Astrocyte (in vitro differentiated cells and primary cell): ENCODE measurements at places on chromosomes 5 and 9.

- no peak for DNase-seq
Observed at GRCh38 chr5:149421834-149422233, 42.7 kb upstream of the IL17B start.

- DNase-seq = no peak
Observed at GRCh38 chr5:78373231-78373630, 12.8 kb downstream of the SCAMP1 start.

DNA sequence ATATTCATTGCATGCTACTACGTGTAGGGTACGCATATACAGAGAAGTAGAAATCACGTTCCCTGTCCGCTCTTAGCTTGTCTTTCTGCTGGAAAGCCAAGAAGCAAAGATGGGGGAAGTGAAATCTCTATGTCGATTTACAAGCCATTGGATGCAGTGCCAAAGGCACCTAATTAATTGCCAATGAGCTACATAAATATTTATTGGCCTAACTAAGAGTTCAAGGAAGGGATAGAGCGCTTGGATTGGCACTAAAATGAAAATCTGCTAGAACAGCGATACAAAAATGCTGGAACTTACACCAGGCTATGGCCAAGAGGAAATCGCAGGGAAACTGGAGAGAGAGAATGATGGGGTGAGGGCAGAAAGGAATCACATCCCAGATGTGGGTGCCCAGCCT is 10.8 kb downstream of the SMIM23 start:
- no peak for DNase-seq

- no peak for DNase-seq
Observed at GRCh38 chr5:16834029-16834428, 102.1 kb downstream of the MYO10 start.

GRCh38 chr5:95839658-95840057 is 17.1 kb upstream of the GLRX start:
- no peak for DNase-seq

- no peak for DNase-seq
Observed at GRCh38 chr9:124684169-124684568, 86.9 kb downstream of the NR6A1 start.

DNA sequence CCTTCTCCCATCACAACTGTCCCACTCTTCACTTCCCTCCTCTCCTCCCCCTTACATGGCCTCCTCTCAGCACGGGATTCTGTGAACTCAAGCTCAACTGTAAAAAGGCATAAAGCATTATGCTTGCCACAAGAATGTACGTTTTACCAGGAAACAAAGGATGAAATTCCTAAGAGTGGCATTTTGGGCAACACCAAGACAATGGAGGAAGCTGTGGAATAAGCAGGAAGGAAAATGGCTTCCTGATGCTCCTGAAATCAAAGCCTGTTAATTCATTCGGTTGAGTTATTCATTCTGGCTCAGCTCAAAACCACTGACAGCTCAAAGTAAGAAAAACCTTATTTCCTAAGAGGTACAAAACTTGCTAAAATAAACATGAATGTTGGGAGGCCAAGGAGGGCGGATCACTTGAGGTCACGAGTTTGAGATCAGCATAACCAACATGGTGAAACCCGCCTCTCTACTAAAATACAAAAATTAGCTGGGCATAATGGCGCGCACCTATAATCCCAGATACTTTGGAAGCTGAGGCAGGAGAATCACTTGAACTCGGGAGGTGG is 40.8 kb upstream of the DMRT1 start:
- no peak for DNase-seq

- DNase-seq = peak; percentile 67
Observed at GRCh38 chr5:78405829-78406750, 45.7 kb downstream of the SCAMP1 start.

DNA sequence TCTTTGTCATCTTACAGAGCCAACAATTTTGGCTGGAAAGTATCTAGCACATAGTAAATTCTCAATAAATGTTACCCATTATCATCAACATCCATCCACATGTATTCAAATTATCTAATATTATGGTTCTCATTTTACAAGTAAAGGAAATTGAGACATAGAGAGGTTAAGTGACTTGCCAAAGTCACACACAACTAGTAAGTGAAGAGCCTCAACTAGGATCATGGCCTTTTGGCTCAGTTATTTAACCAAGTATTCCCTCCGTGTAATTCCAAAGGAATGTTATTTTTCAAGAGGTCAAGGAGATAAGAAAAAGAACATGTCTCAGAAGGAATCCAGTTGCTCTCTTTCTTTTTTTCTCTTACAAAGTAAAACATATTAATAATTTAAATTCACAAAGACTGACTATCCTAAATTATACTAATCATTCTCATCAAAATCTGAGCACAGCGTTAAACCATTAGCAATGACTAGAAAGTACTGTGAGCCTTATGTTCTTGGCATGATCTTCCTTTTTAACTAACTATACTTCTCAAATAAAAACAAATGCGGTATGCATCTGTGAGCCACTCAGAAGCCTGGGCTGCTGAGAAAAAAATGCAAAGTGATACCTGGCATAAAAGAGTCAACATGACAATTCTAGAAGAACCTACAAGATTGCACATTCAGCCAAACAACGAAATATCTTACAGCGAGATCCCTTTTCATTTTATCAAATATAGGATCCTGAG is 350.9 kb downstream of the GLIS3 start:
- peak; percentile 87 for DNase-seq

DNA sequence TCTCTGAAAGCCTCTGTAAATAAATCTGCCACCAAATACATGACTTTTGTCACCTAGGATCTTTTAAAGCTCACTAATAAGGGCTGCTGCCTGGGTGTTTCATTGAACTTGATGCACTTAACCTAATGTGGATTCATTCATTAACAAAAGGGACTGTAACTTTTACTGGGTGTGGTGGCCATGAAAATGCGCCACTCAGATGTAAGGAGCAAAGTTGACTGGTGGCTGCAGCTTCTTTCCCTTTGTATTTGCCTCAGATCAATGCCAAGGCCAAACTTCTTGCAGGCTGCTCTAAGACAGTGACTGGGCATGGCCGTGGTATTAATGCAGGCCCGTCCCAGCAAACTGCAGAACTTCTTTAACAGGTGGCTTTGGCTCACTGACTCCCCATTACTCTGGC is 22.9 kb downstream of the FAM240B start:
- no peak for DNase-seq

GRCh38 chr5:24141046-24141445 is 503.7 kb downstream of the CDH10 start:
- DNase-seq = no peak

DNA sequence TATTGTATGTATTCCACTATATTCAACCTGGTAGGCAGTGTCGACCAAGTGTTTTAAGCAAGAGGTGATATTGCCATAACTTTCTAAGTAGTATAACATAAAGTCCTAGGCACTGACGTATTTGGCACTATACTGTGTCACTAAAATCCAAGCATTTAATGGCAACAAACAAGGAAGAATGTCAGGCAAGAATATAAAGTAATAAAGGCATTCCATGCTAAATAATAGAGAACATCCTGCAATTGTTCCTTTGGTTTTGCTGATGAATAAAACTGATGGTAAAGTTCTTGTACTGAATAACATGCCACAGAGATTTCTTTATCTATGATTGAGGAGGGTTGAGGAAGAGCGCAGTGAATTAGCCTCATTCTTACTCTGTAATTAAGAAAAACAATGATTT is 256.9 kb downstream of the HINT1 start:
- no peak for DNase-seq

- no peak for DNase-seq
Observed at GRCh38 chr9:17970277-17970676, 391.4 kb downstream of the SH3GL2 start.

GRCh38 chr5:179817890-179818745 is 2.6 kb upstream of the SQSTM1 start:
- DNase-seq = no peak

DNA sequence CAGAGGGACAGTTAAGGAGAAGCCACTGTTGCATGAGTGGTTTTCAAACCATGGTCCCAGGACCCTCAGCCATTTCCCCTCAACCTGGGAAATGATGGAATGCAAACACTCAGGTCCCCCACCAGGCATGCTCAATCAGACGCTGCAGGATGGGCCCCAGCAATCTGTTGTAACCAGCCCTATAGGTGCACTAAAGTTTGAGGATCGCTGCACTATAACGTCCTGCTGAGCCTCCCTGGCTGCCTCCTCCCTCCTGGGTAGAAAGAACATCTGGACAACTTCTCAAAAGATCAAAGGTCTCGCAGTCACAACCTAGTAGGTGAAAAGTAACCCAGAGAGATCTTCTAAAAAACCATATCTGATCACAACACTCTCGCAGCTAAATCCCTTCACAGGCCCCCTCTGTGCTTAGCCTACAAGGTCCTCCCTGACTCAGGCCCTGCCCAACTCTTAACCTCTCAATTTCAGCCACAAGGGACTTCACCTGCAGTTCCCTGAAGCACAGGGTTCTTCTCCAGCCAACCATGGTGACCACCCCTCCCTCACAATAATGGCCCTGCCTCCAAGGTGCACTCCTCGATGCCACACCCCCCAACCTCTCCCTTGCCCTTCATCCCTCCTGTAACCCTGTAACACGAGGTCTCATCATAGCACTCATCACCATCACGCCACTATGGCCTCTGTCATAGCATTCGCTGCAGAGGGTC is 3.5 kb downstream of the SHB start:
- DNase-seq = no peak

DNA sequence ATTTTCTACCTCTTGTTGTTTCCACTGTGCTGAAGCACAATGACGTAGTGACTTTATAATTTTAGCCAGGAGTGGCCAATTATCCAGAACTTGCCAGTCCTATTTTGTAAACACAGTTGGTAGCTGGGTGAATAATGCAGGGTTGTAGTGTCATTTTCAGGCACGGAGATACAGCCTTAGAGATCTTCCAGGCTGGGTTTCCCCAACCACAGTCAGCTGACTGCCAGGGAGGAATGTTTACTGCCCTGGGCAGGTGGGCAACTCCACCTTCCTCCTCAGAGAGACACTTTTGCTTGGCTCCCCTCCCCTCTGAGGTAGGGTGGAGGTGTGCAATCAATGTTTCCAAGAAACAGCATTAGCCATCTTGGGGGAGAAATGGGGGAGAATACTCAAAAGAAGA is 228.1 kb upstream of the NR4A3 start:
- no peak for DNase-seq

GRCh38 chr9:25472085-25472607 is 206.1 kb downstream of the TUSC1 start:
- DNase-seq = no peak

- no peak for DNase-seq
Observed at GRCh38 chr9:124222918-124223720, 34.6 kb upstream of the NEK6 start.

DNA sequence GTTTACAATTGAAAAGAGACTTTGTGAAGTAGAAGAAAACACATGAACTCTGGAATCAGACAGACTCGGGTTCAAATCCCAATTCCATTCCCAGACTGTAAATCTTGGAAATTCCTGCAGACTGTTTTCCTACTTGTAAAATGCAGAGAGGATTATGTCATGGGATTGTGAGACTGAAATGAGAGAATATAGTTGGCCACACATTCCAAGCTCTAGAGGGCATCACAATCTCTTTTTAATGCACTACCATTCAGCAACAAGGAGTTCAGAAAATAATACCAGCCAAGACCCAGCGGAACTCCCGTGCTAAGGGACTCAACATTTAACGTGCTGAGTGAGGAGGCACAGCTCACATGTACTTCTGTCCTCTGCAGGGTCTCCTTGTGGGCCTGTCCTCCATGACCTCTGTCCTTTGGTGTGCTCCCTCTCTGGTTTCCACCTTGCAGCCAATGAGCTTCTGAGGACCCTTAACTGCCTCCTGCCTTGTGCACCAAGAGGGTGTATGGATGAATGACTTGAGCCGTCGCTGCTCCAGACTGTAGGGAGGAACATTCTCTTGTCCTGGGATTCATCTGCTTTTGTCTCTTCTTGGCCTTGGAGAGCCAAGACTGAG is 263.5 kb downstream of the NTRK2 start:
- DNase-seq = no peak

- DNase-seq = peak; percentile 26
Observed at GRCh38 chr5:163347671-163348070, 89.7 kb upstream of the CCNG1 start.

DNA sequence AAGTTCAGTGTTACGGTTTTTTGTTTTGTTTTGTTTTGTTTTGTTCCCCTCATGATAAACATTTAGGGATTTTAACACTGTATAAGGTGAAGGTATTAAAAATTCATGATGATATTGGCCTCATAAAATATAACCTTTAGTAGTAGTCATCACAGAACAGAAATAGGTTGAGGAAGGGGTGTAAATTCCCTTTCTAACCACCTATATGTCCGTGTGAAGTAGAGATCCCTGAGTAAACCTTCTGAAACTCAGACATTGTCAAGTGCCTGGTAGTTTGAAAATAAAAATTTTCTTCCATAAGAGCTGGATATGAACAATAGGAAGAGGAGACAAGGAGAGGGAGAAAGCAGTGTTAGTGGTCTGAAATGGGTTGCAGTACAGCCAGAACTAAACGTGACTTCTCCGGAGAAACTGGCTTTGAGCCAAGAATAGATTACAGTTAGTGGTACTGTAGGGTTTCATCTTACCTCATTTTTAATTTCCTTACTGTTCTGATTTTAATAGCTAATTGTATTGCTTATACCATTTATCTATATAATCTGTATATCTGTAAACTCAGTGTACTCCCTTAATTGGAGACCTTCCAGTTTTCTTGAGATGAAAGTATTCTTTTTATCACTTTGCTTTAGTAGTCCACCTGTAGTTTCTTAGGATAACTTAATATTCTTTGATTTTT is 18.3 kb downstream of the UGCG start:
- DNase-seq = no peak

DNA sequence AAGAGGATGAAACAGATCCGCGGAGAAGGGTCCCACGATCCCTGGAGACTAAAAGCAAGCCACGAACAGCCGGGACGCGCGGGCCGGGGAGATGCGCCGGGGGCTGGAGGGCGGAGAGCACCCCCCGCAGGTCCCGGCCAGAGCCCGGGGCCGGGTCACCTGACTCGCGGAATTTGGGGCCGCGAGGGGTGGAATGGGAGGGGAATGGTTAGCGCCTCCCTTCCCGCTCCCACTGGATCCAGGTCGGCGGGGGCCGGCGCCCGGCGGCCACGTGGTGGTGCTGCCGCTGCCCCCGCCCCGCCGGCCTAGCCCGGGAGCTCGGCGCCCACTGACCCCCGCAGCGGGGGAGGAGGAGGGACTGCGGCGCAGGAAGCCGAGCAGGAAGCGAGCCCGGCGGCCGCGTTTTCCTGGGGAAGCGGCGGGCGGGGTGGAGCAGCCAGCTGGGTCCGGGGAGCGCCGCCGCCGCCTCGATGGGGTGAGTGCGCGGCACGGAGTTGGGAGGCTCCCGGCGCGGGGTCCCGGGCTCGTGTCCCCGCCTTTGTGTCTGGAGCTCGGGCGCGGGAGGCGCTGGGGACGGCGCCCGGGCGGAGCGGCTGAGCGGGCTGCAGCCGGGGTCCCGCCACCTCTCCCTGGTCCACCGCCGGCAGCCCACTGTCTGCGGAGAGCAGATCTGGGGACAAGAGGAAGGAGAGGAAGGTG is at the start of gene RAI14:
Gene RAI14, plus strand, starts transcription at position 328 of the 699 bp plus-strand sequence. CDS start 30,592 bp downstream, outside the sequence.
- DNase-seq = peak; percentile 73

- DNase-seq = no peak
Observed at GRCh38 chr9:17669206-17669605, 90.3 kb downstream of the SH3GL2 start.

GRCh38 chr5:473551-474192 is 30.7 kb downstream of the EXOC3 start:
- peak; percentile 32 for DNase-seq
